ENCODE measurements at places on chromosomes 3 and 15.

GRCh38 chr3:193962986-193963685 lies 172.8 kb upstream of the HES1 start:
- DNase-seq = no peak

GRCh38 chr3:195224156-195224979 lies 46.6 kb downstream of the XXYLT1 start:
- no peak for DNase-seq

DNA sequence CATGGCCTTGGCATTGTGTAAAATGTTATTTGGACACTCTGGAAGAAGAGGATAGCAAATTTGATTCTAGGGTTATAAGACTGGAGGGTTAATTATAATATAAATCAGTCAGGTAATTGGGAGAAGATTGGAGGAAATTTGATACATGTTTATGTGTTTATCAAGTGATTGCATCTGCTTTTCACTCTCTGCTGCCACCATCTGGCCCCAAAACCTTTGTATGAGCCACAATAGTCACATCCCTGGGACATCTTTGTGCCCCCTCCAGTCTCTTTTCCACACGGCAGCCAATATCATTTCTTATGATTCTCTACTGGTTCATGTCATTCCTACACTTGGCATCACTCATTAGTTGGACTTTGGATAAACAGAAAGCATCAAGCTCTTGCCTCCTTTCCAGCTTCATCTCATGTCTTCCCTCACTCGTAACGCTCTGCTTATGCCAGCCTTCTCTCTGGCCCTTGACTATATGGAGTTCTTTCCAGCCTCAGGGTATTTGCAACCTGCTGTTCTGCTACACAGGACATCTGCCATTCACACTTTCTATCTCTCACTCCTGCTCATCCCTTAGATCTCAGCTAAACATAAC lies 602.3 kb upstream of the SUCLG2 start:
- DNase-seq = no peak

GRCh38 chr3:14411166-14411526 lies 8.7 kb downstream of the SLC6A6 start:
- DNase-seq = no peak

DNA sequence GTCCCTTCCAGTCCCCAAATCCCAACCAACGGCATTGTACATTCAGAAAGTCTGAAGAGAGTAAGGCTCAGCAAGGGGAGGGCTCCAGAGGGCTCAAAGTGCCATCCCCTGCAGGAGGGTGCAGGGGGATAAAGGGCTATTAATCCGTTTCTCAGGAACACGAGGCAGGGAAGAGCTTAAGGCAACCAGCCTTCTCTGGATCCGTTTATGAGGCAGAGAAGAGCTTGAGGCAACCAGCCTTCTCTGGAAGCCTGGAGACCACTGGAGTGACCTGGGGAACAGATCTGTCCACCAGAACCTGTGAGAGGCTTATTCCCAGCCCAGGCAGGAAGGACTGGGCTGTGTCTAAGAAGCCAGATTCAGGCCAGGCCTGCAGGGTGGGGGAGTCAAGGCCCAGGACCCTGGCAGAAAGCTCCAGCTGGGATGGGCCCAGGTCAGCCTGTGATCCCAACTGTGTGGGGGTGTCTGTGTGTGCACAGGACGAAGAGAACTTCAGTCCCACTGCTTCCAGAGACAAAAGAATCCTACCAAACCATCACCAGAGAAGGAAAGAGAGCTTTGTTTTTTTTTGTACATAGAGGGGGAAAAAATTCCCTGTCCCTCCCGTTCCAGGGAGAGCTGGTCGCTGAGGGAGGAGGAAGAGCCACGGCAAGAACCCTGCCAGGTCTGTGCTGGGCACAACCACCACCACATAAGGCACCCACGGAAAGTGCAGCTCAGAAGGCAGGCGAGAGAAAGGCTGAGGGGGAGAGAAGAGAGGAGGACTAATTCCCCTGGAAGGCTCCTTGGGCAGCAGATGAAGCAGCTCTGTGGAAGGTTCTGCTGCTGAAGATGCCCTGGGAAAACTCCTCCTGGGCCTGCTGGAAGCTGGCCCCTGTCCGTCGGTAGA lies 1.6 kb upstream of the ULK3 start:
- no peak for DNase-seq

DNA sequence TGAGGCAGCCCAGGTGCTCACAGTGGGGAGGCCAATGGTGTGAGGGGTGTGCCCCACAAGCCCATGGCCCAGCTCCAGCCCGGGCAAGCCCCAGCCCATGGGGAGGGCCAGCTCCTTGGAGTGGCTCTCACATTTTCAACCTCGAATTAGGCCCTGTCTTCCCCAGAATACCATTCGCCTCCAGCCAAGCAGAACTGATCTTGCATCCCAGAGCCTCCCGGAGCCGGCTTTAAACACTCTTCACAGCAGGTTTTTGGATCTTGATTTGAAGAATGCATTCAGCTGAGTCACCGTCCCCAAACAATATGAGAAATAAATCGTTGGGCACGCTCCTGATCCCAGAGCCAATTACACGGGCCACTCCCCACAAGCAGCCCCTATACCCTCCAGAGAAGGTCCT lies 23.7 kb downstream of the TPRA1 start:
- DNase-seq = no peak

DNA sequence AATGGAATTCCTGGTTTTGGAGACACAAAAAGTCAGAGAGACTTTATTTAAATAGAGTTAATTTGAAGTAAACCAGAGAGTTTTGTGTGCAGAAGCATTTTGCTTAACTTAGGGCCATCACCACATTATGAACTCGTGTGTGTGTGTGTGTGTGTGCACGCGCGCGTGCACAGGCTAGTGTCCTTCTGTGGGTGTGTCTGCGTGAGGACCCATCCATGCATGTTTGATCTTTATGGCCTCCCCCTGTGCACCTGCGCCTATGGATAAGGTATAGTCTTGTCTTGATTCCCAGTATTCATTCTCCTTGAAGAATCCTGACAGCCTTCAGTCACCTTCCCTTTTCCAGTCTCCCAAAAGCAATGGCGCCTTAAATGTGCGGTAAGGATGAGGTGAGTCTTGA lies 26.0 kb downstream of the MUC20 start:
- DNase-seq = no peak

DNA sequence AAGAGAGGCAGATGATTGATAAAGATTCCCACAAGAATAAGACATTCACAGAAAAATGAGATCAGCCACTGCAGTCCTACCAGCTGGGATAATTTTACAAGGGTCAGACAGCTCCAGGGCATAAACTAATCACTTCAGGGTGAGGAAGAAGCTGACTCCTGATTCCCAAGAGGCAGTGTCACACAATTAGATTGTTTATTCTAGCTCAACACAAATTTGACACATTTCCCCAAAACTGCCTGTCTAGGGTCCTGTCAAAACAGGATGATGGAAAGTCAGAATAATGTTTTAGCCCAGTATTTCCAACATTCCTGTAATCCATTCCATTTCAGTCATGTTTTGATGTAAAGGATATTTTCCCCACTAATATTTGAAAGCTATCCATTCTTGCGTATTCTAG lies 110.8 kb downstream of the TNIK start:
- no peak for DNase-seq

GRCh38 chr3:12224181-12225147 lies 64.4 kb upstream of the PPARG start:
- no peak for DNase-seq

DNA sequence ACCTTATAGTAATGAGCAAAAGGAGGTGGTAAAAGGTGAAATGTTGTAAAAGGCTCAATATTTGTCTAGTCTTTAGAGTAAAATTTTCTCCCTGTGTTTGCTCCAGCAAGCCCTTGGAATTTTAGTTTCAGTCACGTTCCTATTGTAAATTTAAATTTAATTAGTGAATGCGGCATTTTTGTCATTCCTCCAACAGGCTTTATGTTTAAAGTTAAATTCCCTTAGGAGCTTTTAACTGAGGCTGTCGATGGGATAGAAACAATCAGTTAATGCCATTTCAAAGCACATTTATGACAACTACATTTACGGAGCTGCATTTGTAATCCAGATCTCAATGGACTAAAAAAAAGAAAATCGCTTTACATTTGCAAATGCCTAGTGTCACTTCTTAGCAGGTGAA lies 868 bp upstream of the GADL1 start:
- DNase-seq = no peak

DNA sequence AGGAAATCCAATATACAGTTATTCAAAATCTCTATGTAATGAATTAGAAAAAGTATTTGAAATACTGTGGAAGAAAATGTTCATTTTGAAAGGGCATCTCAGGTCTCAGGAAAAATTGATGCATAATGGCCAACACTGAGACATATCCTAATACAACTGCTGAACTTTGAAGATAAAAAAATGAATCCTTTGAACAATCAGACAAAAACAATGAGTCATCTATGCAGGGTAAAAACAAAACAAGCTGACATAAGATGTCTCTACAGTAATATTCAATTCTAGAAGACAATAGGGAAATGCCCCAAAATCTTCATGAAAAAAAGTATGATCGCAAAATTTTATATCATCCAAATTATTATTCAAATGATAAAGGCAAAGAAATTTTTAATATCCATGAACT lies 34.0 kb upstream of the ZNF280D start:
- DNase-seq = no peak

DNA sequence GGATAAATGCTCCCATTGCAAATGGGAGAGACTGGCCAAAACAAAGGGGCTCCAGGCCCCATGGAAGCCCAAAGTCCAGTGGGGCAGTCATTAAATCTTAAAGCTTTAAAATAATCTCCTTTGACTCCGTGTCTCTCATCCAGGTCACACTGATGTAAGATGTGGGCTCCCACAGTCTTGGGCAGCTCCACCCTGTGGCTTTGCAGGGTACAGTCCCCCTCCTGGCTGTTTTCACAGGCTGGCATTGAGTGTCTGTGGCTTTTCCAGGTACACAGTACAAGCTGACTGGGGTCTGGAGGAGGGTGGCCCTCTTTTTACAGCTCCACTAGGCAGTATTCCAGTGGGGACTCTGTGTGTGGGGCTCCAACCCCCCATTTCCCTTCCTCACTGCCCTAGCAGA lies 45.9 kb downstream of the NIPA2 start:
- DNase-seq = peak; percentile 4

DNA sequence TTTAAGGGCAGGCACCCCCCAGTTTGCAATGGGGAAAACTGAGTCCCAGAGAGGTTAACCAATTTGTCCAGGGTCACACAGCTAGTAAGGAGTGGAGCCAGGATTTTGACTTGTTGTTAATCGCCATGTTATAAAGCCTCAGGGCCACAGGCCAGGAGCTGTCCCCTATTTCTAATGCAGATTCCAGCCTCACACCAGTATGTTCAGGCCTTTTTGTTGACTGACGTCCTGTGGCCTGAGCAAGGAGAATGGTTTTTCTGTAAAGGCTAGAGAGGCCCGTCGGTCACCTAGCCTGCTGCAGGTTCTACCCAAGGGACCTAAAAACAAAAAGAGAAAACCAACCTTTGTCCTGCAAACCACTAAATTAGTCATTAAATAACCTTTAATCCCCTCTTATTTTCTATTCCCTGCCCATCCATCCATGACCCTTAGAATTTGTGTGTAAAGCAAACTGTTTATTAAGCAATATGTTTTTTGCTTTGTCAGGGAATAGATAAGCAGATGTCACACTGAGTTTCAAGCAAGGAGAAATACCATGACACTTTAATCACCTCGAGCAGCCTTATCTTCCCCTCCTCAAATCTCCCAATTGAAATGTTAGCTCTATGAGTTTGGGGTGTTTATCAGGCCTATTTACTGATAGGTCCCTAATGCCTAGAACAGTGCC lies 14.1 kb downstream of the ACOX2 start:
- DNase-seq = no peak

GRCh38 chr3:106380232-106380631 lies 511.4 kb upstream of the CBLB start:
- no peak for DNase-seq

DNA sequence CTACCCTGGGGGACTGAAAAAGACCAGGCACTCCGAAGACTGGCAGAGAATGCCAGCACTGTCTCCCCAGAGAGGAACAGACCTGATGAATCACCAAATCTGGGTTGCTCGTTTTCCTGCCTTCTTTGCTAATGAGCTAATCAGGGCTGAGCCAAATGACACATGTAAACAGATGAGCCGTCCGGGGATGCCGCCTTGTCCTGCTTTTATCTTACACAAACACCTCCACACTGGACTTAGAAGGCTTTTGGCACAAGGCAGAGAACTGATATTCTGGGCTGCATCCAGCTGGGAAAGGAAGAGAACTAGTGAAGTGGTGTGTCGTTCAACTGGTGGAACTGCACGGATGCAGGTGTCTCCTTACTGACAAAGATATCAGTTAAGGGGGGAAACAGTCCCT lies 88.1 kb downstream of the MECOM start:
- no peak for DNase-seq
